ENCODE measurements at places on chromosomes 13 and 19. TPM values are rescaled to one million over a fixed set of nuclear protein-coding genes. Genes with fewer than 3 reads are reported as not detected.

Gene RFPL4AL1
- not detected for total RNA-seq

Gene ISOC2
- total RNA-seq = 323 TPM

Gene GNA15
- 20.0 TPM for total RNA-seq

Gene CRB3
- 101 TPM for total RNA-seq

Gene KCNN4
- 0.44 TPM for total RNA-seq

Gene CEP89
- 30.3 TPM for total RNA-seq

Gene NLRP9
- total RNA-seq = not detected

Gene CNOT3
- total RNA-seq = 40.0 TPM

Measured in HT-29 (cell line).